ENCODE measurements at places on chromosomes 12 and 14.

- no peak for DNase-seq
Observed at GRCh38 chr12:54351341-54351740, 12.9 kb downstream of the GPR84 start.

DNA sequence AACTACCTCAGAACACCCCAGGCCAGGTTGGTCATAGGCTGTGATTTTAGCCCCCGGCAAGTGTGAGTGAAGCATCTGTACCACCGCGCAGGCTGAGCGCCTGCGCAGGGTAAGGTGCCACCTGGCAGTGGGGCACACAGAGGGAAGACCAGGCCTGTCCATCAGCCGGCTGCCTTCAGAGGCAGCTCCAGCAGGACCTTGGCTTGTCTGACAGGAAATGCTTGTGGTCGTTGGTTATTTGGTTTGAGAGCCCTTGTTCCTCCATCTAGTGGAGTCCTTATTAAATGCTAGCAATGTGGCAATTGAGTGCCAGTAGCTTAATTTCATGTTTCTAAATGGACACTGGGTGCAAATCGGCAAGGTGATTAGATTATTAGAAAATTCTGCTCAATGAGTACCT, 27.5 kb downstream of the SLC25A29 start:
- peak; percentile 31 for DNase-seq

DNA sequence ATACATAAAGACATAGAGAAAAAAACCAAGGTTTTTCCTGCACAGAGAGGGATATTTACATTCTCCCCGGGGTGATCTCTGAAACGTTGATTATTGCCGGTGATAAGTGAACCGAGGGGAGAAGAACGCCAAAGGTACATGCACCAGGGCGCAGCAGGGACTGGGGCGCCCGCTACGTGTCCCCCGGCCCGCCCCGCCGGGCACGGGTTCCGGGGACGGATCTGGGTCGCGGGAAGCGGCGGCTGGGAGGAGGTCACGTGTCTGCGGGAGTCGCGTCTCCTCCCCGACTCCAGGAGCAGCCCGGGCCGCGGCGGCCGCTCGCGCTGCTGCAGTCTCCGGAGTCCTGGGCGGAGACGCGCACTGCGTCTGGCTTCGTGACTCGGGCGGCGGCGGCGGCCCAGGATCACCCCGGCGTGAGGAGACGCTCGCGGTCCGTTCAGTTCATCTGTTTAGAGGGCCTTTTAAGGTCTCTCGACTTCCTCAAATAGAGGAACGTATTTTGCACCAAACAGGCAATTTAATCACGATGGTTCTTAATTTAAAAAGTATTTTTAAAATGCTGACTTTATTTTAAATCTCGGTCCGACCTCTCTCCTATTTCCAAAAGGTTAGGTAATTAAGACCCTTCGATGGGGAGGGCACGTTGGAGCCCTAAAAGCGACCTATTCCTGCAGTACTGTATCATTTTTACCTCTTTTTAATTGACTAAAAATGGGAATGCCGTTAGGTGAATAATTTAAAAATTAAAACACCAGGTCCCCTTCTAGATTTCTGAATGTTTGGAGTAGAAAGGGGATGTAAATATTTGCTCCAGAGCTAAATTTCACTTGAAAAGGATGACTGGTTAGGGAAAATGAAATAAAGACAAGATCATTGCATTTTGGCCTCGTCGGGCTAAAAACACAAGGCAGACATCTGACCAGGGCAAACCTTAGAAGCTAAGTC, 1.8 kb upstream of the BHLHE41 start:
- peak; percentile 66 for DNase-seq

DNA sequence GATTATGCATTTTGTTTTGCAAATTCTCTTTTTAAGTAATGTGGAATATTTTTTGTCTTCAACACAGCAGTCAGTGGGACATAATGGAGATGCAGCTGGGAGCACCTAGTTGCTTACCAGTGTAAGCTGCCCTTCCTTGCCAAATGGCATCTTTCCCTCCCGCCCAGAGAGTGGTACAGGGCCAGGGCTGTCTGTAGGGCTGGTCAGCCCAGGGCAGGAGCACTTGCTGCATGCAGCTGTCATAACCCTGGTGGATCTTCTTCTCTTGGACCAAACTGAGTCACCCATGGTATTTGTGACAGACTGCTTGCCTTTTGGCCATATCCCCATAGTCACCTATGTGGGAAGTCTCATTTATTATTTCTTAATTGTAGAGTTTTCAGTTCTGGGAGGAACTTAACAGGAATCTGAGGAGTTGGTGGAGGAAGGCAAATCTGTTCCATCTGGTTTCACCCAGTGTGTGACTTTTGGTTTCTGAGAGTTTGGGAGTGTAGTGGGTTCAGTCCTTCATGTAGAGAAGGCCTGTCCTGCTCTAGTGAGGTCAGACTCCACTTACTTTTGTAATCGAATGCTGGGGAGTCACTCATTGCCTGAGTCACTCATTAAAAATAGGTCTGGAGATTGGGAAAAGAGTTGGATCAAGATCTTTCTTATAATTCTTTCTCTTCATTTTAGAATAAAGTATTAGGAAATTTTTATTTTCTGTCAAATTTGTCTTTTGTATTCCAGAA, 62.0 kb upstream of the ASPG start:
- DNase-seq: no peak

GRCh38 chr12:74264692-74265091, 272.9 kb upstream of the ATXN7L3B start:
- DNase-seq: no peak

DNA sequence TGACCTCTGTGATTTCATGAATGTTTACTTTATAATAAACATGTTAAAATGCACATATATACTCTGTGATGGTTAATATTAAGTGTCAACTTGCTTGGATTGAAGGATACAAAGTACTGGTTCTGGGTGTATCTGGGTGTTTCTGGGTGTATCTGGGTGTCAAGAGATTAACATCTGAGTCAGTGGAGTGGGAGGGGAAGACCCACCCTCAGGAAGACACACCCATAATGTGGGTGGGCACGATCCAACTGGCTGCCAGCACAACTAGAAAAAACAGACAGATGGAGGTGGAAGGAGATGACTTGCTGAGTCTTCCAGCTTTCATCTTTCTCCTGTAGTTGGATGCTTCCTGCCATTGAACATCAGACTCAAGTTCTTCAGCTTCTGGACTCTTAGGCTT, 11.9 kb downstream of the NUP37 start:
- DNase-seq: no peak
